ENCODE measurements at places on chromosomes 2 and 18. TPM values are rescaled to one million over a fixed set of nuclear protein-coding genes. Genes with fewer than 3 reads are reported as not detected.

The OTX1 gene
- not detected for total RNA-seq

The AKAIN1 gene
- total RNA-seq = not detected

The CELF4 gene
- not detected for total RNA-seq

The SULT1C2 gene
- total RNA-seq = under 0.01 TPM

The KATNAL2 gene
- total RNA-seq = 2.2 TPM

The ZC3H8 gene
- total RNA-seq = 2.2 TPM

The LOXHD1 gene
- total RNA-seq = under 0.01 TPM

The PHLPP1 gene
- 19.1 TPM for total RNA-seq

The CASP10 gene
- total RNA-seq = 54.1 TPM

The IL36RN gene
- total RNA-seq = not detected

The DNAH7 gene
- total RNA-seq = under 0.01 TPM

The SPC25 gene
- total RNA-seq = 0.27 TPM

The GLI2 gene
- total RNA-seq = under 0.01 TPM

The CNRIP1 gene
- 40.7 TPM for total RNA-seq

The TUBB8B gene
- not detected for total RNA-seq

The SLC23A3 gene
- total RNA-seq = 0.27 TPM

The IL36A gene
- total RNA-seq = under 0.01 TPM

The ITGA6 gene
- total RNA-seq = 25.3 TPM

The ALPP gene
- total RNA-seq = 0.27 TPM

The CXXC1 gene
- total RNA-seq = 86.4 TPM

The KIF1A gene
- total RNA-seq = not detected

The SERPINB13 gene
- not detected for total RNA-seq

The GPR39 gene
- under 0.01 TPM for total RNA-seq

The NFATC1 gene
- 49.3 TPM for total RNA-seq

The DCDC2C gene
- not detected for total RNA-seq

The CAVIN2 gene
- 39.0 TPM for total RNA-seq

The RANBP2 gene
- 43.9 TPM for total RNA-seq

The ZAP70 gene
- total RNA-seq = 19.1 TPM

The CLEC4F gene
- total RNA-seq = not detected

The TXNDC2 gene
- total RNA-seq = not detected

The LYG1 gene
- not detected for total RNA-seq

The NDUFS1 gene
- total RNA-seq = 37.7 TPM

The FHL2 gene
- 31.8 TPM for total RNA-seq

The PTPRN gene
- under 0.01 TPM for total RNA-seq

The GDF7 gene
- total RNA-seq = 2.2 TPM

The ROCK1 gene
- total RNA-seq = 29.9 TPM

The CDH20 gene
- total RNA-seq = 0.27 TPM

The TANK gene
- total RNA-seq = 21.5 TPM

The CERKL gene
- under 0.01 TPM for total RNA-seq

The PTGR3 gene
- total RNA-seq = 10.8 TPM

The GTF2A1L gene
- not detected for total RNA-seq

The SLC25A12 gene
- 14.0 TPM for total RNA-seq

The ALKAL2 gene
- total RNA-seq = not detected

The RNF152 gene
- total RNA-seq = 0.27 TPM

The ELAC1 gene
- 5.9 TPM for total RNA-seq

The NR4A2 gene
- total RNA-seq = 6.7 TPM

The FANCL gene
- 17.5 TPM for total RNA-seq

Data from hematopoietic multipotent progenitor cell (in vitro differentiated cells).